IPS DF 19.7 (cell line): ENCODE measurements at places on chromosomes 2 and 18.

DNA sequence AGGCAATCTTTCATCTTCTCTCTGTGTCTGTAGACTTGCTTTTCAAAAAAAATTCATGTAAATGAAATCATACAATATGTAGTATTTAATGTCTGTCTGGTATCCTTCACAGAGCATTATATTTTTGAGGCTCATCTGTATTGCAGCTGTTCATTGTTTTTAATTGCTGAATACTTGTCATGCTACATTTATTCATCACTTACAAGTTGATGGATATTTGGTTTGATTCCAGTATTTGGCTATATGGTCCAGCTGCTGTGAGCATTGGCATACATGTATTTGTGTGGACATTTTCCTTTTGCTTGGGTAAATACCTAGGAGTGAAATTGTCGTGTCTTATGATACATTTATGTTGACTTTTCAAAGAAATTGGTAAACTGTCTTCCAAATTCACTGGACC is 441.4 kb downstream of the DCDC2C start:
- DNase-seq: no peak

DNA sequence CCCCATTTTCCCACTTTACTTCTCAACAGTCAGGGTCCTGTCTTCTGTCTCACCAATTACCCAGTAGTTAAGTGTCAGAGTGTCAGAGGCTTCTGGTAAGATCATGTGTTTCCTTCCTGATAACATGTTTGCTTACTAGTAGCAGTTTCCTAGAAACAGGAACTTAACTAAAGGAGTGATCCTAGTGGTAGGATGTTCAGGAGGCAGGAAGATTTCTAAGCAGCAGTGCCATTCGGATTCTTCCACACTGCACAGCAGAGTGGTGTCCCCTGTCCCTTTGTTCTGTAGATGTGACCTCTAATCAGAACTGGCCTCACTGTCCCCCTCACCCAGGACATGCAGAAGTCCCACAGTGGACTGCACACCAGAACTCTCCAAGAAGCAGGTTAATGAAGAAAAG is 221.8 kb upstream of the OSR1 start:
- DNase-seq: no peak

DNA sequence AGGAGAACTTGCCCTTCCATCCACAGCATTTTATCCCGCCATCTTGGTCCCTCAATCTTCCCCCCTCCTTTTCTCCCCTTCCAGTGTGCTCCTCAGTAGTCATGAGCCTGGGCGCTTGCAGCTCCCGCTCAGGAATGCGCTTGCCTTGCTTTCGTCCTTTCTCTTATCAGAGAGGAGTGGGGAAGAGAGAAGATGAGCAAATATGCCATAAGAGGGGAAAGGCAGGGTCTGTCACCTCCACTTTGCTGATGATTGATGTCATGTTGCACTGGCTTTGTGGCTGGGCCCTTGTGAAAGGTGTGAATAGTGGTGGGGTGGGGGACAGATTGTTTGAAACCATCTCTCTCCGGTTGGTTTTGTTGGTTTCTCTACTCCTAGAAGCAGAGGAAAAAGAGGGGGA is 569.3 kb downstream of the TNS1 start:
- DNase-seq: no peak

DNA sequence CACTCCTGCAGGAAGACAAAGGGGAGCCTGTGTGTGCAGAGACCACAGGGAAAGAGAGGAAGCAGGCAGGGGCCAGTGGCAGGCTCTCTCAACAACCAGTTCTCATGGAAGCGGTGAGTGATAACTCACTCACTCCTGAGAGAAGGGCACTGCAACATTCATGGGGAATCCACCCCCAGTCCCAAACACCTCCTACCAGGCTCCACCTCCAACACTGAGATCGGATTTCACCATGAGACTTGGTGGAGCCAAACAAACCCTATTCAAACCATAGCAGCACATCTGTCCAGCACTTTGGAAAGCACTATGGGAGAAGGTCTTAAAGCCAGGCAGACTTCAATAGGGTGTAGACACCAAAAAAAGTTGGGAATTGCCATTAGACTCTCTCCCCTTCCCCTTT is 345.7 kb upstream of the SPRED2 start:
- DNase-seq: peak; percentile 12
